Activated CD8-positive, alpha-beta T cell treated with anti-CD3 and anti-CD28 coated beads, Interleukin-2, amount 10 ng/mL, durations not matched to agents 7 days and 5 days (primary cell): ENCODE measurements at places on chromosomes 1 and 21. TPM values are rescaled to one million over a fixed set of nuclear protein-coding genes. Genes with fewer than 3 reads are reported as not detected.
A peak's percentile ranks its signal among the peaks of the same experiment; 100 is the strongest.

DNA sequence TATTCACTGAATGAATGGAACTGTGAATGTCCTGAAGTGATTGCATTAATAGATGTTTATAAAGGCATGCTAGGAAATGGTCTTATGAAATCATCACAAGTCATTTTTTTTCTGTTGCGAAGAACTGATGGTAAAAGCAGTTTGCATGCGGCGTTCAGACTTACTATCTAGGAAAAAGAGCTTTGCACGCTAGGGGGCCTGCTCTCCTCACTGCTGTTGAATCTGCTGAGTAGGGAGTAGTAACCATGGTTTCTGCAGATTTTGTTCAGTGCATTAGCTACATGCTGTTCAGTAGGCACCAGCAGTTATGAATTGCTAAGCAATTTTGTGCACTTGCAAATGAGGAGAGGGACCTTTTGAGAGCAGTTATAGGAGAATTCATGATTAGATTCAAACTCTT lies 57.9 kb downstream of the CENPF start:
- peaks cover 88% of the 10 kb centered on the region for H3K36me3 ChIP-seq
- no peak overlapping the region for H3K27ac ChIP-seq
- DNase-seq, result no peak
- H3K4me3 ChIP-seq, result no peak overlapping the region
- H3K27me3 ChIP-seq, result no peaks in the 10 kb centered on the region
- H3K4me1 ChIP-seq, result no peaks in the 10 kb centered on the region

- no peaks in the 10 kb centered on the region for H3K27me3 ChIP-seq
- no peak overlapping the region for H3K4me3 ChIP-seq
- DNase-seq, result no peak
- H3K4me1 ChIP-seq, result peaks cover 50% of the 10 kb centered on the region
- H3K36me3 ChIP-seq, result peaks cover 6% of the 10 kb centered on the region
- peak overlapping the region; percentile 77 for H3K27ac ChIP-seq
Observed at GRCh38 chr1:40627987-40628902, 37.2 kb downstream of the RIMS3 start.

DNA sequence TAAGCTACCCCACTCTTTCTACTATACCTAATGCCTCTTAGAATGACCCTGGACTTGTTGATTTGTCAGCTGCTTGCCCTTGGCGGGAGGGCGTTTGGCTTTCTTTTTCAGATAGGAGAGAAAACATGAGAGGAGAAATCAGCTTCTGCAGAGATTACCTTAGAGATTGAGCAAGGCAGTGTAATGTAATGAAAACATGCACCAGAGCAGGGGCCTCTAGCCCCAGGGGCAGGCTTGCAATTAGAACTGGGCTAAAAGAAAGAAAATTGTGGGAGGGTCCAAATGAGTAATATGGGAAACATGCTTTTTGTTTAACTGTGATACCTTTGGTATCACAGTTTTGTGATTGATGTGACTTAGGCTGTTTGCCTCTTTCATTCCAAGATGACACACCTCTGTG lies 89.7 kb downstream of the PBX1 start:
- H3K4me1 ChIP-seq, result peaks cover 6% of the 10 kb centered on the region
- H3K4me3 ChIP-seq, result no peak overlapping the region
- no peak overlapping the region for H3K27ac ChIP-seq
- peaks cover 3% of the 10 kb centered on the region for H3K27me3 ChIP-seq
- H3K36me3 ChIP-seq, result no peaks in the 10 kb centered on the region
- no peak for DNase-seq

GRCh38 chr1:7345516-7345915 lies 425.6 kb upstream of the VAMP3 start:
- no peak overlapping the region for H3K27ac ChIP-seq

DNA sequence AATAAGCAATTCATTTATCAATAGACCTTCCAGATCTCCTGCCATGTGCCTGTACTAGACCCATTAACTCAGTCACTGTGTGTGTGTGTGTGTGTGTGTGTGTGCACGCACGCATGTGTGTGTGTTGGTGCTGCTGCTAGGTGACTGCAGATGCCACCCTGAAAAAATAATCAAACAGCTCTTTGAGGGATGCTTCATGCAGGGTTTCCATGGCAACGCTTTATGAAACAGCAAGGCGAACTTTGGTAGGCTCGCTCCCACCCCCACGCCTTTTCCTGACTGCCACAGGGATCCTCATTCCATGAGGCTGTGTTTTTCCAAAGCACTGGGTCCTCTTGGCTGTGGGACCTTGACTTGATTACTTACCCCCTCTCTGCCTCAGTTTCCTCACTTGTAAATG lies 94.0 kb downstream of the HMGB4 start:
- no peaks in the 10 kb centered on the region for H3K27me3 ChIP-seq
- no peak overlapping the region for H3K27ac ChIP-seq

The TRIM67 gene
- not detected for total RNA-seq
